ENCODE measurements at places on chromosomes 3 and 15.

GRCh38 chr3:49378249-49378895 is 20.2 kb upstream of the GPX1 start:
- DNase-seq, result peak; percentile 75

GRCh38 chr3:88203642-88204055 is 53.9 kb downstream of the C3orf38 start:
- DNase-seq, result peak; percentile 22

DNA sequence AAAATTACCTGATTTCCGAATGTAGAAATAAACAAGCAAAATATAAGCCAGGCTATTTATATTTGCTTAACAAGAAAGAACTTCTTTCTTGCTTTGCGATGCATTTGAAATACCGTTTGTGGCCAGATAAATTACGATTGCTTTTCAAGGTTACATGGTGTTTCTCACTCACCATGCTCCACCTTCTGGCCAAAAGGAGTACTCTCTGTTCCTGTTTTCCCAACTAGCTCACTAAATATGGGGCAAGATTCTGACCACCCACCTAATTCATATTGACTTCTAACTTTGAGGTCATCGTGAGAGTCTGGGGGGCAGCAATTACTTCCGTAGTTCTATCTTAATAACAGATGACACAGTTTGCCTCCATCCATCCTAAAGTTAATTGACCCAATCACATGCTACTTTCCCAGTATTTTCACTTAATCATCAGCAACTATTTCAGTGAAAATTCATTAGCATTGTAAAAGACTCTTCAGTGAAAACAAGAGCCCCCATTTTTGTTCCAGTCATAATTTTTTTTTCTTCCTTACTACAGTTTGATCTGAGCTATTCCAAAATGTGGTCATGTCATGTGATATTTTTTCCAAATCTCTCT is 25.9 kb downstream of the ACP3 start:
- peak; percentile 35 for DNase-seq

DNA sequence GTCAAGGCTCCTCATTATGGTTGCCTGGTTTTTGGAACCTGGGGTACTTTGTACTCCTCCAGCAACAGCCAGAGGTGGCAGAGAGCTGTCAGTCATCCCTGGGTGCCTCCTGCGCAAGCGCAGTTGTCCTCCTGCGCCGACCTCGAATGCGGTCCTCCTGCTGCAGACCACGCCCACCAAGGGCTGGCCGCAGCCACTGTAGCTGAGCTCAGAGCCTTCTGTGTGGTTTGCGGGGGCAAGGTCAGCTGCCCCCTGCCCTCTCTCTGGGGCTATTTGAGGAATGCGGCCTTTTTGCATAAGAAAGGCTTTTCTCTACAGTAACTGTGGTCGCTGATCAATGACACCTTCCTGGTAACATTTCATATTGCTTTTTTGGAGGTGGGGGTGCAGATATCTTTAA is 131.3 kb upstream of the SNRPN start:
- no peak for DNase-seq

GRCh38 chr15:89138999-89139612 is 50.9 kb downstream of the ABHD2 start:
- no peak for DNase-seq

- peak; percentile 37 for DNase-seq
Measured at GRCh38 chr15:73959012-73959581, 32.8 kb downstream of the LOXL1 start.

GRCh38 chr3:52495777-52496602 is 852 bp downstream of the STAB1 start:
- peak; percentile 42 for DNase-seq

DNA sequence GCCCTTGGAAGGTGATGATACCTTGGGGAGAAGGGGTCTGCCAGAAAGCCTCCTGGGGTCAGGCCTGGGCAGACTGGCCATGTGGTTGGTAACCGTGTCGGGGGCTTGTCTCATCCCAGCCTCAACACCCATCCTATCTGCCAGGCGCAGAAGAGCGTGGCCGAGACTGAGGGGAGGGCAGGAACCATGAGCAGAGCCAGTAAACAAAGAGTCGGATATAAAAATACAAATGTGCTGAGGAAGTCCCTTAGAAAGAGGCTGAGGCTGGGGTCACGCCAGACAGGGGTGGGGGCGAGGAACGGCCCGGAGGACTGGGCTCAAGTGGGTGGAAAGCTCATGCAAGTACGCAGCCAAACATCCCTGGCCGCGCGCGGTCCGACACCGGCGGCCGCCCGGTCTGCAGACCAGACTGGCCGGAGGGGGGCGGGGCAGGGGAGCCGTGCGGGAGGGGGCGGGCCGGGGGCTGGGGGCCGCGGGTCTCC is 1.9 kb downstream of the CAMK2N2 start:
- no peak for DNase-seq

GRCh38 chr3:162236949-162237348 is 740.3 kb downstream of the OTOL1 start:
- DNase-seq, result no peak

GRCh38 chr3:22122567-22122966 is 371.6 kb upstream of the ZNF385D start:
- no peak for DNase-seq

- no peak for DNase-seq
Measured at GRCh38 chr15:92471288-92471687, 77.6 kb downstream of the ST8SIA2 start.

- DNase-seq, result no peak
Measured at GRCh38 chr3:194168994-194169393, 33.0 kb downstream of the HES1 start.

DNA sequence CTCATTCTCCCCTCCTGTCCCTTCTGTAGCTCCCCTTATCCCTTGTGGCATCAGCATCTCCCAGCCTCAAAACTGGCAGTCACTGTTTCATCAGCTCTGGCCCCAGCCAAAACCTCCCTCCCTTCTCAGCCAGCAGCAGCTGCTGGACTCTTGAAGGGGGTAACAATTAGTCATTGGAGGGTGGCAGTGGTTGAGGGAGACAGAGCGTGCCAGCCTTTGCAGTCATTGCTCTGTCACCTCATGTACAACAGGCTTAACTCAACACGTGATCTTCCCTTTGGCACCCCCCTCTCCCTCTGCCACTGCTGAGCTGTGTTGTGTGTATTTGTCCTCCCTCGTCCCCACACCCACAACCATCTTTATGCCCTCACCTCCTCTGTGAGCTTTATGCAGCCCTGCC is 28.2 kb downstream of the RBP2 start:
- peak; percentile 54 for DNase-seq

GRCh38 chr3:42829083-42829627 is 19.9 kb downstream of the ACKR2 start:
- DNase-seq, result no peak

GRCh38 chr15:60374628-60375081 is 23.1 kb downstream of the ANXA2 start:
- peak; percentile 98 for DNase-seq

DNA sequence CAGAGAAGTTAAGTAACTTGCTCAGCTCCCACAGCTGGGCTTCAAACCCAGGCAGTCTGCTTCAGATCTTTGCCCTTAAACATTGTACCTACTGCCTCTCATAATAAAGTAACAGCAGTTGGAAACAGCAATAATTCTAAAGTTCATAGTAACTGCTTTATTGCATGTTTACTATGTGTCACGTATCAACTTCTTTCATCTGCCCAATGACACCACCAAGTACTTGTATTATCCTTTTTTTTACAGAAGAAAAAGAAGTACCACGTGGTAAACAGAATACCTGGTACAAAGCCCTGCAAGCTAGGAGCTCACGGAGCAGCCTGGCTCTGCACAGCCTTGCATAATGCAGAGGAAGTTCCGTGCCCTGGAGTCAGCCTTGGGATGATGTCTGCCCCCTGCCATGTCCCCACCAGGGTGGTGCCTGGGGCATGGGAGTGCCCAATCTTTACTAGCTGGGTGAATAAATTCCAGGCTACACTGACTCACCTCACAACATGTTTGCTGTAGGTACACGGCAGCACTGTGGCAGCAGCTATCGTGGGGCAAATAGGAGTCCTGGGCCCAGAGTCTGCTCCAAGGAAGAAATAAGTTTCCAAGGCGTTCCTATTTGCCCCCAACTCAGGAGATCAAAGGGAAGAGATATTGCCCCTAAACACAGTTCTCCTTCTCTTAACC is 77.2 kb downstream of the LDHAL6B start:
- peak; percentile 92 for DNase-seq

- DNase-seq, result no peak
Measured at GRCh38 chr3:141618103-141618910, 119.8 kb upstream of the RNF7 start.

- no peak for DNase-seq
Measured at GRCh38 chr3:182568876-182569275, 224.4 kb upstream of the ATP11B start.

DNA sequence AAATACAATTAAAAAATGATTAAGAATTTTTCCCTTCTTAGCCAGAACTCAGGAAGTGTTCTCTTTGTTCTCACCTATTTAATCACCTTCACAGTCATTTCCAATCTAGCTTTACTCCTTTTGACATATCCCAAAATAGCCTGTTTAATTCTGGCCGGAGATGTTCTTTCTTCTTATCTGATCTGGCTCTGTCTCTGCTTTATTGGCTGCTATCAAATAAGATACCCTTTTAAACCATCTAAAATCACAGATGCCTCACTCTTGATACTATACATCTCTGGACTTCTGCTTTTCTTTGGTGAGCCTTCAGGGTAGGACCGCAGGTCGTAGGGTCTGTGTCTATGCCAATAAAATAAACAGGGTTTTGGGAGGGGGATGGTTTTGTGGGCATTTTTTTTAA is 319.2 kb upstream of the SEMA6D start:
- no peak for DNase-seq

GRCh38 chr3:2535206-2535605 is 436.5 kb downstream of the CNTN4 start:
- no peak for DNase-seq

DNA sequence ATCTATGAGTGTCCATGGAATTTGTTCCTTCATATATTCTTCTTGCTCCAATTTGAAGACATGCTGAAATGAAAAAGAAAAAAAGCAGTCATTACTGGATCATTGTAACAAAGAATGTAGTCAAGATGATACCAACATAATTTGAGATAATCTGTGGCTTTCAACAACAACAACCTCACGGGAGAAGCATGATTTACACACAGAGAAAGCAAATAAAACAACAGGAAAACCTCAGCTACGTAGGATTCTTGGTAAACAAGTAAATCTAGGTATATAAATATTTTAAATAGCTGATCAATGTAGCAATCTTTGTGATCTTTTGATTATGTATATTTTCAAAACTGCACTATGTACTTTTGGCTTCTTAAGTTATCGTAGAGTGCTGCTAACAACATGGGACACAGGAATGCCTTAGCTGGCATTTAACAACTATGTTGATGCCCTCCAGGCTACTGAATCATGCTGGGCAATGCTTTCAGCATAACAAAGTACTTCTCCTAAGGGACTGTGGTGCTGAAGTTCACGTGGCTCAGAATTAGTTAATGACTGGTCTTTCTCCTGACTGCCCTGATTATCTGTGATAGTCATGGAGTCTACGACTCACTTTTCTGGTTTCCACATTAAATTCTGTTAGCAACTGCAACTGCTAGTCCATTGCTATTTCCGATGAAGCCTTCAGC is 96.5 kb upstream of the MYO5C start:
- no peak for DNase-seq

- DNase-seq, result no peak
Measured at GRCh38 chr15:84590406-84590805, 10.4 kb upstream of the ZSCAN2 start.

GRCh38 chr3:112848196-112848595 is 1.5 kb upstream of the CD200R1L start:
- no peak for DNase-seq

- peak; percentile 77 for DNase-seq
Measured at GRCh38 chr3:112376992-112377391, 44.0 kb downstream of the CD200 start.

DNA sequence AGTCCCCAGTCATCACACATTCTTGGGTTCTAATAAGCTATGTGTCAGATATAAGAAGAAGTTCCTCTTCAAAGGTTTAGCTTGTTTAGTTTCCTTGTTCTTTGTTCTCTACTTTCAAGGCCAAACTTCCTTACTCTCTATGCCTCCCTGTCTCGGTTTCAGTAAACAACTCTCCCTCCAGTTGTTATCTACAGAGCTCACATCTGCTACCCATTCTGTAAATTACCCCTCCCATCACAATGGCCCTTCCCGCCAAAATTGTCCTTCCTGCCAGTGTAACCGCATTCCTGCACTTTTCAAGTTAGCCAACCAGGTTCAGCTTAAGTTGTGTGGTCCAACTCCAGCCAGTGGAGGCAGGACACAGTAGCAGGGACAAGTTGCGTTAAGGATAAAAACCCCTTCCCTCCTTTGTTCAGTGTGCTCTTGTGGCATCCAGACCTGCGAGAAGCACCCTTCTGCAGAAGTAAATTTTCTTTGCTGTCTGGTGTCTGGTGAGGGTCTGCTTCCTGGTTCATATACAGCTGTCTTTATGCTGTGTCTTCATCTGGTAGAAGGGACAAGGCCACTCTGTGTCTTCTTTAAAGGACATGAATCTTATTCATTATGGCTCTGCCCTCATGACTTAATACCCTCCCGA is 342.1 kb upstream of the GRM7 start:
- DNase-seq, result no peak

DNA sequence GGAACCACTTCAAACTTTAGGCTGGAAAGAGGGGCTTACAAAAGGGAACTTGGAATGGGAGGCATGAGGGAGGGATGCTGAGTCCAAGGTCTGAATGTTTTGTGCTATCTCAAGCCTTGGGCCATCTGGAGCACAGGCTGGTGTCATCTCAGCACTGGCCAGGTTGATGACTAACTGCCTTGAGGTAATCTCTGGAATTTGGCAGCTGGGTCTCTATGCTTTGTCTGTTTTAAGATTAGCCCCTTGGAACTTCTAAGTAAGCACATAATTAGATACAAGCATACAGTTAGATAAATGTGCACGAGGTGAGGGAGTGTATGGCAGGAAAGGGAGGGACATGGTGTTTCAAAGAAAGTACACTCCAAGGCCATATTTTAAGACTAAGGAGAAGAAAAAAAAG is 252.4 kb upstream of the CCDC54 start:
- DNase-seq, result no peak

DNA sequence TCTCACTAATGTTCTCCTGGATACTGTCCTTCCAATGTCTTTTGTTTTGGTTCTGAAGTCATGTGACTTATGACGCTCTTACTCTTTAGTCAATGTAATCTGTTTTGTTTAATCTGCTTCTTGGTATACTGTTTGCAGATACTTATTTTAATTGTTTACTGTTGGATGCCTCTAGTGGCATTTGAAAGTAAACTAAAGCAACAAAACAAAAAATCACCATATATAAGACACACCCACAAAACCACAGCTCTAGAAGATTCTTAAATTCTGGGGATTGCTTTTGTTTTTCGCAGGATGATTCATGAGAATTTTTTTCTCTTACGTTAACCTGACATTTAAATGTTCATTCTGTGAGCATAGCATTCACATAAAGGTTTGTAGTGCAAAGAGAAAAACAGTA is 16.8 kb downstream of the SLC25A26 start:
- no peak for DNase-seq

GRCh38 chr3:39294446-39295183 is 14.8 kb upstream of the CX3CR1 start:
- DNase-seq, result no peak

- no peak for DNase-seq
Measured at GRCh38 chr15:90981681-90982080, 12.7 kb downstream of the PRC1 start.

GRCh38 chr15:88708655-88709054 is 69.8 kb downstream of the ISG20 start:
- peak; percentile 15 for DNase-seq
